ENCODE measurements at places on chromosomes 12 and 14.

GRCh38 chr12:16282978-16283377 is 5.5 kb upstream of the SLC15A5 start:
- DNase-seq: no peak

- DNase-seq: no peak
Measured at GRCh38 chr14:86714575-86714974, 1184.6 kb downstream of the FLRT2 start.

DNA sequence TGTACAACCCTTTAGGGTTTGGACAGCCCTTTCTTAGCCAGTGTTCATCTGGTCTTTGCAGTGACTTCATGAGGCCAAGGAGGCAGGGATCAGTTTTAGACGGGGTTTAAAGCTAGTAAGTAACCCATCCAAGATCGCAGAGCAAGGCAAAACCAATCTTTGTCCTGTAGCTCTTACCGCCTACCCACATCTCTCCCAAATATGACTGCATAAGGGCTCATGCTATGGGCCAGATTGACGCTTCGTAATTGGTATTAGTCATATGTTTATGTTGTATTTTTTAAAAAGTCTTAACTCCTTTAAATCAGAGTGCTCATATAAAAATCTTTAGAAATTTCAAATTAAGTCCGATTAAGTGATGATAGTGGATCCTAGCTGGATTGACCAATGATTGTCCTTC is 3.7 kb upstream of the CLMN start:
- DNase-seq: no peak

DNA sequence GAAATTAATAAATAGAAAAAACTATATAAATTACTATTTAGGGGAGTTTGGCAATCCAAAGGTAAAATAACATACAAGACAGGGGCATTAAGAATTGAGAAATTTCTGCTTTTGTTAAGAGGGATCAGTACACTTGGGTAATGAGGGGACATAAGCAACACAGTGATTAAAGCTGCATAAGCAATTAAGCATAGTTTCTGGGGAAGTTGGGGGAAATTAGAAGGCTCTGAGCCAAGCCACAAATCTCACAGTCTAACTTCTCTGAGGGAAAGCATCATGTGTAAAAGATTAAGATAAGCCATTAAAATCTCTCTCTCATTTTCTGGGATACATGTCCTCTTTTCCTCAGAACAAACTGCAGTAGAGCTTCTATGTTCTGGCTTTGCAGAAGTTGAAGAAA is 533.9 kb upstream of the LRFN5 start:
- no peak for DNase-seq

- DNase-seq: peak; percentile 67
Measured at GRCh38 chr14:105067140-105067968, 2.1 kb upstream of the GPR132 start.

GRCh38 chr14:78863143-78863542 is 693.0 kb downstream of the NRXN3 start:
- DNase-seq: no peak

- DNase-seq: no peak
Measured at GRCh38 chr12:53174881-53175491, 5.5 kb upstream of the ZNF740 start.

GRCh38 chr12:106583242-106584103 is 669 bp downstream of the RFX4 start:
- no peak for DNase-seq

DNA sequence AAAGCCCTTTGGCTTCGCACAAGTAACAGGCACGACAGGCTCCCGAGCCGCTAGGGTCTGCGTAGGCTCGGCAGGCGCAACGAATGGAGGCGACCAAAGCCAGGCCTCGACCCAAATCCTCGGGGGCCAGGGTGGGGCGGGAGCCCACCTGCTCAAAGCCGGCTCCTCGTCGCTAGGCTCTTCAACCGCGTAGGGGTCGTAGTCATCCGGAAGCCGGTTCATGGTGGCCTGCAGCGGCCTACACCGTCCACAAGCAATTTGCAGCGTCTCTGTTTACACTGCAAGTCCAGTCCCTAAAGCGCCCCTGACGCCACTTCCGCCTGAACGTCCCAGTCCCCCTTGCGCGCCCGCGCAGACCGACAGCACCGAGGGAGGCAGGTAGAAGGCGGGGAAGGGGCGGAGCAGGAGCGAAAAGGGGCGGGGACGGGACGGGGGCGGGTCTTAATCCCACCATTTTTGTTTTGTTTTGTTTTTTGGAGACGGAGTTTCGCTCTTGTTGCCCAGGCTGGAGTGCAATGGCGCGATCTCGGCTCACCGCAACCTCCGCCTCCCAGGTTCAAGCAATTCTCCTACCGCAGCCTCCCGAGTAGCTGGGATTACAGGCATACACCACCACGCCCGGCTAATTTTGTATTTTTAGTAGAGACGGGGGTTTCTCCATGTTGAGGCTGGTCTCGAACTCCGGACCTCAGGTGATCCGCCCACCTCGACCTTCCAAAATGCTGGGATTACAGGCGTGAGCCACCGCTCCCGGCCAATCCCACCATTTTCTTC is at the start of gene EAPP:
TSS of gene EAPP (minus strand) at position 295 of the 774 bp plus-strand sequence. CDS start at position 222, 73 bp downstream.
- DNase-seq: peak; percentile 93

GRCh38 chr14:24458736-24459135 is 16.2 kb upstream of the SDR39U1 start:
- DNase-seq: no peak

DNA sequence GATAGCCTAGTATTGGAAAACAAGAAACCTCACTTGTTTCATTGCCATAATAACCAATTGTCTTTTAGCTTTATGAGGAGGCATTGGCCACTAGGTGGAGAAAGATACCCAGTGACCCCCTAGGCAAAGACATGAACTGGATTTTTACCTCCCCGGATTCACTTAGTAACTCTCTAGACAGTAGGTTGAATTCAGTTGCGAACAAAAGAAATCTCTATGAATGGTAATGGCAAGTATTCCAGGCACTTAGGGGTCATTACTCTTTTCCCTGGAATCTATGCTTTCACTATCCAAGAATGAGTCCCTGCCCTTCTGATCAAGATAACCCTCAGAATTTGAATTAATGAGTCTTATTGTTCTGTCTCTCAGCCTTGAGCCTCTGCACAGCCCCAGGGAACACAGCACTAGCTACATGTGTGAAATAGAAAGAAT is 29.5 kb upstream of the RHOJ start:
- DNase-seq: no peak
